SW 1271 (cell line): ENCODE measurements at places on chromosomes 11 and 22.

DNA sequence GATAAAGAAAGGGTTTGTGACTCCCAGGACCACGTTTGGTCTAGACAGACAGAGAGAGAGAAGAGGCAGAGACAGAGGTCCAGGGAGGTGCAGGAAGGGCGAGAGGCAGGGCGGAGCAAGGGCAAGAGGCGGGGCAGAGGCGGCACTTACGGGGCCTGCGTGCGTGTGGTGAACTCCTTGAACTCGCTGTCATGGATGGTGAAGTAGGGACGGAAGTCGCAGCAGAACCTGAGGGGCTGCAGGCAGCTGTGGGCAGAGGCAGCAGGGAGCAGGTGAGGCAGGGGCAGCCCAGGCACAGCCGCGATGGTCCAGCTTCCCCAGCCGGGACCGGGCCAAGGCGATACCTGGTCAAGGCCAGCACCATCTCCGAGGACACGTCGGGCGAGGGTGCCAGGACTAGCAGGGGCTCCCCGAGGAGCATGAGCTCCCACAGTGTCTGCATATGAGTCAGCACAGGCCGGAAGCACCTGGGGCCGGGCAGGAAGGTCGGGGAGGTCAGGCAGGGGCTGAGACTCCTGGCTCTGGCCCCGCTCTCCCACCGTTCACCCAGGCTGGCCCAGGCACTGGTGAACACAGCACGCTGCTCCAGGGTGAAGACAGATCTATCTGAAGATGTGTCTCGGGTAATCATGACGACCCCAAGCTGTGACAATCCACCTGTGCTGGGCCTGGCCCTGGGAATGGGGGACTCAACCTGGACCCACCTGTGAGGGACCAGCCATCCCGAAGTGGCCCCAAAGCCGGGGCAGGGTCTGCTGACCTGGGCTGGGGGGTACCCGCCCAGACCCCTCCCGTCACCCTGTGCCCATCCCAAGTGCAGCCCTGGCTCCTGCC lies 7.2 kb upstream of the PLXNB2 start:
- no peak for DNase-seq

DNA sequence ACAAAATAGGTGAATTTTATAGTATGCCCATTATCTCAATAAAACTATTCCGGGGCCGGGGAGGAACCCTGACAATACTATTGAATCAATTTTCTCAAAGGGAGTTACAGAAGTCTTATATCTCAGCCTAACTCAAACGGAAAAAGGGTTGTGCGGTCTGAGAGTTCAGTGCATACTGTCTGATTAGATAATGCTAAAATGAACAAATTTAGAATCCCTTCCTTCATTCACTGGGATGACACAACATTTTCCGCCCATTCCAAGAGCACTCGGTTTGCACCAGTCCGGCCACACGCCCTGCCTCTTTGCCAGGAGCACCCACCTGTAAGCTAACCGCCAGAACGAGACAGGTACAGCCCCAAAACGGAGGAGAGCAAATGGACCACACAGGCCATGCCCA lies 50.0 kb upstream of the NFRKB start:
- no peak for DNase-seq

DNA sequence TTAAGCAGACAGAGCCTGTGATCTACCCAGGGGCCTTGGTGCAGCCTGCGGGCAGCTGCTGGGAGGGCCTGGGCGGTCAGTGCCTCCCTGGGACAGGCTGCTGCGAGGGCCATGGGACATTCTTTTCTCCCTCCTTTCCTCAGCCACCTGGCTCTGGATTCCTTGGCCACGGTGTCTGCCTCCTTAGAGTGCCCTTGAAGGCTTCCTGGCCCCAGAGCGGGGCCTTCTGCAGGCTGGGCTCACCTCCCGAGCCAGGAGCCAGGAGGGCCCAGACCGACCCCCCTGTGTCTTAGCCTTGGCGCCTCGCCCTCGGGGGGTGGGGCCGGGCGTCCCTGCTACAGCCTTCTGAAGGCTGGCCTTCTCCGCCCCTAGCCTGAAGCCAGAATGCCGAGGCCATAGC lies 231.2 kb downstream of the TBC1D22A start:
- DNase-seq: no peak

DNA sequence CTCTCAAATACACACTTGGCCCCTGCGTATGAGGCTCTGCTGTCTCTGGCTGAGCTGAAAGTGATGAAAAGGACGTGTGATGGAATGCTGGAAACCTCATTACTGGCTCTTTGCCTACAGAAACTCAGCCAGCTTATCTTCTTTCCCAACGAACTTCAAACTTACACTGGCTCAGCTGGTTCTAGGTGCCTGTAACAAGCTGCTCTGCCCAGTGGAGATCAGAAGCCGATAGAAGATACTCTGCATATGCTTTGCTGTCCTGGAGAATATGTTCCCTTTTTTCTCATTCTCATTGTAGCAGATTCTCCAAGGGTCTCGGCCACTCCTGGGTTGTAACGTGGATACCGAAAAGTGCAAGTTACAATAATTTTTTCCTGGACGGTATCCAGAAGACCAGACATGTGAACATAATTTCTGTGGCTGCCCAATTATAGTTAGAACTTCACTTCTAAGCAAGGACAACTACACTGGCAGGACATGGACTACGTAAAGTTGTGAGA lies 405.3 kb upstream of the CCDC90B start:
- DNase-seq: no peak

DNA sequence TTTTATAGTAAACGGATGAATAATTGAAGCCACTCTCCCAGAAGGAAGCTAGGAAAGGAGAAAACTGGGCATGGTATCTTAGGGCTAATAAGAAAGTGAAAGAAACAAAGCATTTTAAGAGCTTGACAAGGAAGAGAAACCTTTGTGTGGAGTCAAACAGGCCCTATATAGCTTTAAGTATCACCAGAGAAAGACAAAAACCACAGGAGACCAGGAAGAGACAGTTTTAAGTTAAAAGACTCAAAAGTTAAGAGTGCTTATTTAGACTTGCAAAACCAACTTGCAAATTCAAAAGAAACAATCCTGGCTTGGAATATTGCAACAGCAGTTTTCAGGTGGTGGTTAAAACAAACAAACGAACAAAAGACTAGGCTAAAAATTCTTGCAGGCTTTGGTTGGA lies 3.4 kb downstream of the PAK1 start:
- DNase-seq: no peak

DNA sequence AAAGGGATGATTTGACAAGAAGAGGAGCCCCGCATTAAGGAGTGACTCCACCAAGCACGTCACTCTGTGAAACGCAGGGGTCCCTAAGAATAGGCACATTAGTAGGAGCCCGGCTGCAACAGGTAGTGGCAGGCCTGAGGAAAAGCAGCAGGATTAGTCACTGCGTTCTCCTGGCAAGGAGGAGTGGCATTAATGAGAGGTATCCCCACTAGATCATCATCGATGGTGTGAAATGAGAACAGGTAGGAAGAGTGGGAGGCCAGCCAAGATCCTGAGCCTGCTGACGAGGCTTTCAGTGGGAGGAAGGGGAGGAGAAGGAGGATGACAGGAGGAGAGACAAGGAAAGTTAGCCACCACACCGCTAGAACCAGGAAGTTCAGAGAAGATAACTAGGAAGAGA lies 38.6 kb downstream of the NRXN2 start:
- no peak for DNase-seq

GRCh38 chr11:70578831-70579230 lies 180.5 kb downstream of the CTTN start:
- no peak for DNase-seq

- peak; percentile 44 for DNase-seq
Measured at GRCh38 chr11:128503245-128503991, 83.9 kb downstream of the ETS1 start.

GRCh38 chr22:44172370-44173108 lies 8.2 kb upstream of the PARVG start:
- no peak for DNase-seq

- no peak for DNase-seq
Measured at GRCh38 chr11:8164746-8165145, 4.1 kb downstream of the RIC3 start.

DNA sequence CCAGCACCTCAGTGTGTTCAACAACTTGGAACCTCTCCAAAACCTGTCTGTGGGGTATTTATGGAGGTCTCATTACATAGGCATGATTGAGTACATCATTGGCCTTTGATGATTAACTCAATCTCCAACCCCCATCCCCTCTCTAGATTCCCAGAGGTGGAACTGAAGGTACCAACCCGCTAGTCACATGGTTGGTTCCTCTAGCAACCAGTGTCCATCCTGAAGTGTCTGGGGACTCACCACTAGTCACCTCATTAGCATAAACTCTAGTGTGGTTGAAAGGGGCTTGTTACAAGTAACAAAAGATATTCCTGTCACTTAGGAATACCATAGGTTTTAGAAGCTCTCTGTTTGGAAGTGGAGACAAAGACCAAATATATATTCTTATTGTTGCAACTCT lies 40.3 kb downstream of the SIK2 start:
- no peak for DNase-seq

GRCh38 chr22:19710769-19711106 lies 3.6 kb upstream of the SEPTIN5 start:
- DNase-seq: no peak

DNA sequence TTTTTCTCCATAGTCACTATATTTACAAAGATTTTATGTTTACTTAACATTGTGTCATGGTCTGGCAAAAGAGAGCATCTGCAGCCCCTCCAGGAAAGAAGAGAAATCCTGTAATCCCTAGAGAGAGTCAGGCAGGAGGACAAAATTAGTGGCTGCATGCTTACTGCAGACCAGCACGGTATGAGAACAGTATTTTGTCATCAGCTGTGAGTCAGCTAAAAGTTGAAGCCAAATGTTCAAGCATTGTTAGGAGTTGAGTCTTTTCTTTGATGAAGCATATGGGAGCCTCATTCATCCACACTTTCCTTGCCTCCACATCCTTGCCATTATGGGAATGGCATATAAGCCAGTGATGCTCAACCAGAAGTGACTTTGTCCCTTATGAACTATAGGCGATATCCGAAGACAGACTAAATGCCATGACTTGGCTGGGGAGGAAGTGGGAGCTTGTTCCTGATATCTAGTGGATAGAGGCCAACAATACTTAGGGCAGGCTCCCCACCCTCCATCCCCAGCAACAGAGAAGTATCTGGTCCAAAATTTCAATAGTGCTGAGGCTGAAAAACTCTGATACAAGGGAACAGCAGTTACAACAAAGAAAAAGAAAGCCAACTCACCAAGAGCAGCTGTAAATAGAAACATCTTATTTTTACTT lies 112.0 kb upstream of the OR5AK2 start:
- DNase-seq: no peak

DNA sequence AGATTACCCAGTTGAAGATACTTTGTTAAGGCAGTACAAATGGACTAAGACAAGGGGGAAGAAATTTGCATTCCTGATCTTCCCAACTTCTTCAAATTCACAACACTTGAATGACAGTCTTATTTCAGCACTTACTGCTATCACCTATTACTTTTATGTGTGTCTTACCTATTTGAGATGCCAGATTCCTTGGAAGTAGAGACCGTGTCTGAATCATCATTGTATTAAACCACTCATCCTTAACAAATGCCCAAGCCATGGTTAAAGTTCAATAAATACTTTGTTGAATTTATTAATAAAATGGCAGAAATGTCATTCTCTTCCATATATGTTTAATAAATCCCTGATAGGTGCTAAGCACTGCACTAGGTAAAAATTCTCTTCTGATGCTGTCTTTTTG lies 18.3 kb downstream of the SC5D start:
- DNase-seq: no peak

GRCh38 chr11:113387605-113388211 lies at the start of gene ANKK1:
TSS of gene ANKK1 (plus strand) at chr11:113387779. CDS start at chr11:113387885, 106 bp downstream.
- DNase-seq: no peak

- DNase-seq: no peak
Measured at GRCh38 chr11:74543991-74544390, 48.4 kb upstream of the POLD3 start.

DNA sequence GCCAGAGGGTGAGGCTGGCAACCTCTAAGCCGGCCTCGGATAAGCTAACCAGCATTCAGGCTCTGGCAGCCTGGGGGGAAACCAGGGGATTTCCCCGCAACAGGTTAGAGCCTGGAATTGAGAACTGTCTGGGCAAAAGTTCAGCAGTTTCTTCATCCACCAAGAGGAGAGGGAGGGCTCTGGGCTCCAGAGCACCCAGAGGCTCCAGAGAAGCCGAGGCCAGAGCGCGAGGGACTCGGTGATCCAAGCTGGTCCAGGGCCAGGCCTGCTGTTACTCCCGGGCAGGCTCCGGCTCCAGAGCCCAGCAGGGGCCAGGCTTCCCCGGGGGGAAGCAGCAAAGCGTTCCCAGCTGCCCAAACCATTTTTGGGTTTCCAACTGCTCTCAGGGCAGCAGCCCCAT lies 13.3 kb upstream of the SH3BP1 start:
- no peak for DNase-seq

DNA sequence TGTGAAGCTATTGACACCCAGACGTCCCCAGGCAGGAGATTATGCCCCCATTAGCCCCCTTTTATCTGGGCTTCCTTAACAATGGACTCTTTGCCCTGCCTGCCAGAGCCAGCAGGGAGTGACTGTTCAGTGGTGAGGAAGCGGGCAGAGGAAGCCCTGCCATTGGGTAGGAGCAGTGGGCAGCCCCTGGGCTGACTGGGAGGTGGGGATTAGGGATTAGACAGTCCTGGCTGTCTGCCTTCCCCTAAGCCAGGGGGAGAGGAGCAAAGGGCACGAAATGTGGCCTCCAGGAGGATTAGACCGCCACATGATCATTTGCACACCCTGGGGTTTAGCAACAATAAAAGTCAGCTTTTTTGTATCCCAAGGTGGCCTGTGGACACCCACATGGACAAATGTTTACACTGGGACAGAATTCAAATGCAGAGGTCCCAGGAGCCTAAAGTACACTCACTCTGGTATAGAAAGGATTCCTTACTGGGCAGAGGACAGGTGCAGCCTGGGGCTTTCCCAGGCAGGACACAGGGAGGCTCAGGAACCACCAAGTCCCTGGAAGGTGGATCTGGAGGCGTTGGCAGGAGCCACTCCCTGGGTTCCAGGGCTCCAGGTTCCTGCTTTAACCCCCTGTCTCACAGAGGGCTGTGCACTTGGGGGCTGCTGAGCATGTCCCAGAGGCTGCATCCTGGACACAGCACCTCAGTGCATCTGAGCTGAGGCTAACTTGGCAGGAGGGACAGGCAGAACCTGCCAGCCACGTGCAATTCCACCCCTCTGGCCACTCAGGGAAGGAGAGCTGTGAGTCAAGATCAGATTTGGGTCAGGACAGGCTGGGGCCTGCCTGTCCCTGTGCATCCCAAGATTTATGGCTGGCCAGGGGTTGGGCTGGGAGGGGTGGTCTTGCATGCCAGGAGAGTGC lies 2.1 kb downstream of the PNPLA3 start:
- peak; percentile 12 for DNase-seq

DNA sequence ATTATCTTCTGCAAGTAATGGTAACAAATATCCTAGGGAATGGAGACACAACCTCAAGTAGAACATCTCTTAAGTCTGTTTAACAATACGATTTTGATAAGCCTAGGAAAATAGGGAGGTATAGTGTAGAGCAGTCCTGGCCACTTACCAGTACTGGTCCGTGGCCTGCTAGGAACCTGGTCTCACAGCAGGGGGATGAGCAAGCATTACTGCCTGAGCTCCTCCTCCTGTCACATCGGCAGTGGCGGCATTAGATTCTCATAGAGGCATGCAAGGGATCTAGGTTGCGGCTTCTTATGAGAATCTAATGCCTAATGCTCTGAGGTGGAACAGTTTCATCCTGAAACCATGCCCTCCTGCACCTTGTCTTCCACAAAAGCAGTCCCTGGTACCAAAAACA lies 4.4 kb downstream of the OR51V1 start:
- no peak for DNase-seq
